ENCODE measurements at places on chromosomes 11 and 22.

DNA sequence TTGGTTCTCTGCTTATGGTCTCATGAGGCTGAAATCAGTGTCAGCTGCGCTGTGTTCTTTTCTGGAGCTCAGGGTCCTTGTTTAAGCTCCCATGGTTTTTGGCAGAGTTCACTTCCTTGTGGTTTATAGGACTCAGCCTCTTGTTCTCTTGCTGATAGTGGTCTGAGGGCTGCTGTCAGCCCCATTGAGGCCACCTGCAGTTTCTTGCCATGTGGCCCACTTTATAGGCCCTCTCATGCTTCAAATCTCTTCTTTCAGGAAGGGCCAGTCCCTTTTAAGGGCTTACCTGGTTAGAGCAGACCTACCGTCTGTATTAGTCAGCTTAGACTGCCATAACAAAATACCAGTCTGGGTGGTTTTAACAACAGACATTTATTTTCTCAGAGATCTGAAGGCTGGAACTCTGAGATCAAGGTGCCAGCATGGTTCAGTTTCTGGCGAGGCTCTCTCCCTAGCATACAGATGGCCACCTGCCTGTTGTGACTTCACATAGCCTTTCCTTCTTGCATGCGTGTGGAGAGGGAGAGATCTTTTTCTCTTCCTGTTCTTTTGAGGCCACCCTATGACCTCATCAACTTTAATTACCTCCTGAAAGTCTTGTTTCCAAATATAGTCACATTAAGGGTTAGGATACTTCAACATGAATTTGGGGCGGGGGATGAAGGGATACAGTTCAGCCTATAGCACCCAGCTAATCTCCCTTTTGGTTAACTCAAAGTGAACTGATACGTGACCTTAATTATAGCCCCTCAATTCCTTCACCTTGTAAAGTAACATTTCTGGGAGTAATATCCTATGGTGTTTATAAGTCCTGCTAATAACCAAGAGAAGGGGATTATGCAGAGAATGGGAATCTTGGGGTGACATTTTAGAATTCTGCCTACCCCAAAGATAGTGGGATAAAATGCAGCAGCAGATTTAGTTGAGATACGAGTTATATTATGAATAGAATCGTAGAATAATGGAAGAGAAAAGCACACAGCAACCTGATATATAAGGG is 131.8 kb downstream of the UVRAG start:
- no peak for DNase-seq

DNA sequence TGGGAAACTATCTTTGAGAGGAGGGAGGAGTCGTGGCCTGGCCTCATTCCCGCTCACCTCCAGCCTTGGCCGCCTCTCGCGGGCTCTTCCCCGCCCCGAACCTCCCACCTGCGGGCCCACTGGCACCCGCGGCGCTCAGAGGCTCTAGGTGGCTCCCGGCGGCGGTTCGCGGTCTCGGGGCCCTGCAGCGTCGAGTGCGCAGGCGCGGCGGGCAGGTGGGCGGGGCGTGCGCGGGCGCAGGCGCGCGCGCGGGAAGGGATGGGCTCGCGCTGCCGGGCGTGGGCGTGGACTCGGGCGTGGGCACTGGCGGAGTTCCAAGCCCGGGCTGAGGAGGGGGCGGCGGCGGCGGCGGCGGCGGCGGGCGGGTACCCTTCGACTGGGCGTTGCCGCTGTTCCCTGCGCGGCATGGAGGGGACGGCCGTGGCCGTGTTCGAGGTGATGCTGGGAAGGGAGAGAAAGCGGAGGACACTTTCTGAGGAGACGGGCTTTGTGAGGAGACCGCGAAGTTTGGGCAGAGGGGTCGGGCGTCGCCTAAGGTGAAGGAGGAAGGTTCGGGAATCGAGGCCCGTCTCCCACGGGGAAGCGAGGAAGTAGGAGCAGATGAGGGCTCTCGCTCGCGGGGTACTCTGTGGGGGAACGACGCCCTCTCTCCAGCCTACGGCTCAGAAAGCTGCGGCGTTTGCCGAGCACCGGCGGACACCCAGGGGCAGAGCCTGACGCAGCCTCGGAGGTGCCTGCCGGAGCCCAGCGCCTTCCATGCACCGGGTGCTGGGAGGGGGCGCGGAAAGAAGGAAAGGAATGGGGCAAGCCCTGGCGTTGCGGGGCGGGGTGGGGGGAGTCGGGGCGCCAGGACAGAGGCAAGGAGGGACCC is 15.7 kb upstream of the SPTBN2 start:
- DNase-seq: peak; percentile 90

DNA sequence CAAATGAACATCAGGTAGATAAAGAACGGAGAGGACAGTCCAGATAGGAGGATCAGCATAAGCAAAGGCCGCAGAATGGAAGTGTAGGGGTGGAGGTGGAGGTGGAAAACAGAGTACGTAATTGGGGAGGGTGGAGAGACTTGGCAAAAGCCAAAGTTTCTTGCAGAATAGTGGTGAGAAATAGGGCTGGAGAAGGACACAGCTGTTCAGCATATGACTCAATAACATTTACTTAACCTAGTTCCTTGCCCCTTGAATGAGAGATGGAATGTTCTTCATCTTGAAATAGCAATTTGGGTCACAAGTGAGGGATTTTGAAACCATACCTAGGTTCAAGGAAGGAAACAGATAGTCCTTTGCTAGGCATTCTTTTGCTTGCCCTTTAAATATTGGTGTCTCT is 235.9 kb upstream of the ARHGAP20 start:
- no peak for DNase-seq

DNA sequence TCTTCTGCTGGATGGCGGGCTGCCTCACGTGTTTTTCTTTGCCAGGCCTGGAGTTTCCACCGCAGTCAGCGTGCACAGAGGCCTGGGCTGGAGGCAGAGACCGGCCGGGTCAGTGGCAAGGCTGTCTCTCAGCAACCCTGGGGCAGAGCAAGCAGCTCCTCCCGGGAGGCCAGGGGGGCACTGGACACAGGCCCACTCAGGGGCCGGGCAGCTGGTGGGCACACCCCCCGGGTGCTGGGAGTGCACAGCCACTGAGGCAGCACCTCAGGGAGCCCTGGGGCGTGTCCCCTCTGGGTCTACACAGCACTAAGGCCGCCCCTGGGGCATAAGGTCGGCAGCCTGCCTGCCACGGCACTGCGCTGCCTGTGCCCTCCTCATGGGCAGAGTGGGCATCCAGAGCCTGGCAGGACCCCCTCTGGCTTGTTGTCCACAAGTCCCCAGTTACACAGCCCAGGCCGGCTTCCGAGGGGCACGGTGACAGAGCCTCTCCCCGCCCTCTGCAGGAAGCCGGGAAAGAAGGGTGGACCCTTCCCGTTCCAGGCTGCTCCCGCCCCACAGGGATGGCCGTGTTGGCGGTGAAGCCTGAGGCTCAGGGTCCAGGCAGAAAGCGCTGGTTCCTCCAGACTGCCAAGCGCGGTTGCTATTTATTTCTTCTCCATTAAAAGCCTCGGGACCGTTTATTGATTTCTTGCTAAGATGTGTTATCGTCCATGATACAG is 18.5 kb upstream of the TH start:
- DNase-seq: no peak

DNA sequence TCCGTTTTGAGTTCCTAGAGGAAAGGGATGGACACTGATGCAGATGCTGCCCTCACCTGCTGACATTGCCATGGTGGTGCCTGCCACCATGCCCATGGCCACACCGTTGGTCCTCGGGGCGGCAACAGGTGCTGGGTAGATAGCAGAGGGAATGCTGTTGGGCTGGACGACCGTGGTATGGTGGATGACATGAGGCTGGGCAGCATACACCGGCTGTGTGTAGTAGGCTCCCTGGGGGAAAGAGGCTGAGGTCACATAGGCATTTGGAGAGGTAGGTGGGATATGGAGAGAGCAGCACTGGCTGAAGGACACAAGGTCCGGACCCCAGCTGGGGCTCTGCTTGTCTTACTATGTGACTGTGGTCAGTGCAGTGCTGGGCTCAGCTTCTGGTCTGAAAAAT is 33.2 kb downstream of the RELT start:
- DNase-seq: no peak

DNA sequence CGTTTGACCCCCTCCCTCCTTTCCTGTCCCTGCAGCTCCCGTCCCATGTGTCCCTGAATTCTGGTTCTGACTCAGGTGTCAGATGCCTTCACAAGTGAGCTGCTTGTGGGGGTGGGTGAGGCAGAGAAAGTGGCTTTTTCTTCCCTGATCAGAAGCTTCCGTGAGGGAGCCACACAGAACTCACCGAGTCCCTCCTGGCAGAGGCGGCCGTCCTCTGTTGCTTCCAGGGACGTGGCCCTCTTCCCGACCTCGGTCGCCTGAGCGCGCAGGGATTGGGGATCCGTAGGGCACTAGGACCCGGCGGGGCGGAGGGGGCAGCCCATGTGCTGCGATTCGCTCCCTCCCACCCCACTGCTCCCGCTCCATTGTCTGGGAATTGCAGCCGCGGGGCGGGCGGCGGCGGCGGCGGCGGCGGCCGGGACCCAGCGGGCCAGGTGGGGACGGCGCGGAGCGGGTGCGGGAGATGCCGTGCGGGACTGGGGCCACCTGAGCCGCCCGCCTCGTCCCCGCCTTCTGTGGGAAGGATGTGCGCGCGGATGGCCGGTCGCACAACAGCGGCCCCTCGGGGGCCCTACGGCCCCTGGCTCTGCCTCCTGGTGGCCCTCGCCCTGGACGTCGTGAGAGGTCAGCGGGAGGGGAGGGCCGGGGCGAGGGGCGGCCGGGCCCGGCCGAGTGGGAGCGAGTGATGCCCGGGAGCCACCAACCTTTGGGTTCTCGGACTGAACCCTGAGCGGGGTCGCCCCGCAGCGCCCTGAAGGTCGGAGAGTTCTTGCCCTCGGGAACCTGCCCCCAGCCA is at the start of gene TMEM132A:
TSS of gene TMEM132A (plus strand) at position 351 of the 796 bp plus-strand sequence. CDS start at position 525, 174 bp downstream.
- DNase-seq: no peak

DNA sequence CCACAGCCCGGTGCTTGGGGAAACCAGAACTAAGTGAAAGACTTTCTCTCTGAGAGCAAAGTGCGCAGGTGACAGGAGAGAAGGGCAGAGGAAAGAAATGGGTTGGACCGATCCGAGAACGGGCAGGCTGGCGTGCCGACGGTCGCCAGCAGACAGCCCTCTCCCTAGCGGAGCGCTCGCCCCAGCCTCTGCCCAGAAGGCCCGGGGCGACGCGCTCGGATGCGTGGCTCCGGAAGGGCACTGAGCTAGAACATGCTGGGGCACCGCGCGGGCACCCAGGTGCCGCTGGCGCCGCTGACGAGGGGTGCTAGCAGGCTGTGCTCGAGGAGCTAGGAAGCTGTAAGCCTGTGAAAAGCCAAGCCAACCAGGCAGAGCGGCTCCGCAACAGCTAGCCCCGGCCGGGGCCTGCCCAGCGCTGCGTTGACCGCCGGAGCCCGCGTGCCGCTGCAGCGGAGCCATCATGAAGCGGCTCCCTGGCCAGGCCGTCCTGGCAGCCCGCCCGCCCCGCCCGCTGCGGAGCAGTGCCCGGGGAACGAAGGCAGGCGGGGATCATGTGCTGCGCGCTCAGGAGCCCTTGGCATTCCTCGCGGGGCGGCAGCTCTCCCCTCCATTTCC is 22.1 kb upstream of the RRAS2 start:
- DNase-seq: peak; percentile 30

- no peak for DNase-seq
These were observed 15.3 kb downstream of the BLID start for GRCh38 chr11:122100756-122101080.

DNA sequence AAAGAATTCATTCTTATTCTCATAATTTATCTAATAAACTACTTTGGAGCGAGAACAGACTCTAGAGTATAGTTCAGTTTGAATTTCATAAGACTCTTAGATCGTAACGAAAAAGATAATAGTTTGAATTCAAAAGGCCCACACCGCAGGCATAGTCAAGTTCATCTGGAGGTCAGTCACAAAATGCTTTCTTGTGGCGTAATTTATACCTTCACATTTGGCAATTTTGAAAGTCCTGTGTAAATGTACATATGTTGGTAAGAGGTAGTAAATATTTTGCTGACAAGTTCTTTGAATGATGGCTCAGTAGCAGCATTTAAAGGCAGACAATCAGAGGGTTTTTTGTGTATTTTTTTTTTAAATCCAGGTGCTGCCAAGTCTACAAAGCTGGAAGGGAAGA is 88.1 kb downstream of the TEAD1 start:
- no peak for DNase-seq

- DNase-seq: no peak
These were observed 41.5 kb upstream of the BID start for GRCh38 chr22:17815703-17816254.

GRCh38 chr11:19923626-19924025 is 211.0 kb downstream of the NAV2 start:
- no peak for DNase-seq

GRCh38 chr22:41240377-41241132 is at the start of gene CHADL:
Gene CHADL, minus strand, starts transcription at chr22:41240931. Its CDS starts 50 bp downstream, at chr22:41240881.
- DNase-seq: no peak

GRCh38 chr11:13486926-13487660 is 8.7 kb downstream of the PTH start:
- peak; percentile 66 for DNase-seq

DNA sequence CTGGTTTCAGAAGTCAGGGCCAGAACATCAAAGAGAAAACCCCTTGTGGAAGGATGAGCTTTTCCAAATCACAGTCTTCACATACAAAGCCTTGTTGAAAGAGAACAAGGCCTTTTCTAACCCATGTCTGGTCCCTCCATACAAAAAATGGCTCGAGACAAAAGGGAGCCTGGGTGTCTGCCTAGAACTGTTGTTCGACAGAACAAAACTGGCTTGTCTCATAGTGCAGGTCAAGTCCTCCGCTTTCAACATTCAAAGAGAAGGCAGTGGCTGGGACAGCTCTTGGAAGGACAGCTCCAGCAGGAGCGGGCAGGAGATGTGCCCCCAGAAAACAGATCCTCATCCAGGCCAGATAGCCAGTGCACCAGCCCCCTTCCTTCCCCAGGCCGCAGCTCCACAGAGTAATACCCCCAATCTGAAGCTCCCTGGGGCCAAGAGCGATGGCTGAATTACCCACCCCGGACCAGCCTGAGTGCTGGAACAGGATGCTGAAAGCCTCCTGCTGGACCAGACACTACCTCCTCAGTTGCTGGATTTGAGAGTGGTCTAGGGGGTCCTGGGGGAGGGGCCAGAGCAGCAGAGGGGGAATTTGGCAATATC is 27.6 kb downstream of the USH1C start:
- no peak for DNase-seq

GRCh38 chr11:83174008-83174407 is 17.1 kb downstream of the PCF11 start:
- no peak for DNase-seq

GRCh38 chr11:119525180-119525866 is 102.4 kb upstream of the THY1 start:
- no peak for DNase-seq

DNA sequence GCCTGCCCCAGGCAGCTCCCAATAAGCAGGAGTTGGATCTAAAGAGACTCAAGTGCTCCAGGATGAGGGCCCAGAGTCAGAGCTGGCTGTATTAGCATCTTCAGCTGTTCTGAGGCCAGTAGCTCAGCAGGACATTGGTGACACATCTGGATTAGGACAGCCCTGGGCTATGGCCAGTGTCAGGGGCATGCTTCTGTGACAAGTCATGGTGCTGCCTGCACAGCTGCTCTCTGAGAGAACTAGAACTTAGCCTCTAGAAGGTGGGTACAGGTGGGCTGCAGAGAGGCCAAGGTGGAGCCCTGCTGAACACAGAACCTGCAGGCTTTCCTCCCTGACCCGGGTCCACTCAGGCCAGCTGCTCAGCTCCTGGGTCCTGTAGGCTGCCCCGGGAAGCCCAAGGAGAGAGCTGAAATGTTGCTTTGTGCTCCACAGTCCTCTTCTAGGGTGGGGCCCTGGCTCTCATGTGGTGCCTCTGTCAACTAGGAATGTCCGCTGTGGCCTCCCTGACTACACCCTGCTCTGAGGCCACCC is 426.9 kb downstream of the SOX6 start:
- no peak for DNase-seq

Measured in central memory CD4-positive, alpha-beta T cell (primary cell).